Stimulated activated CD4-positive, alpha-beta T cell treated with anti-CD3 and anti-CD28 coated beads, Interleukin-15, amount 100 ng/mL, for 1 hour (primary cell): ENCODE measurements at places on chromosomes 7 and 10.

GRCh38 chr10:57494486-57494885 is 773.2 kb downstream of the IPMK start:
- DNase-seq: no peak

- DNase-seq: no peak
These were observed 89.9 kb downstream of the EMX2 start for GRCh38 chr10:117632406-117632805.

- DNase-seq: no peak
These were observed 579.0 kb upstream of the FZD8 start for GRCh38 chr10:36221101-36221500.

DNA sequence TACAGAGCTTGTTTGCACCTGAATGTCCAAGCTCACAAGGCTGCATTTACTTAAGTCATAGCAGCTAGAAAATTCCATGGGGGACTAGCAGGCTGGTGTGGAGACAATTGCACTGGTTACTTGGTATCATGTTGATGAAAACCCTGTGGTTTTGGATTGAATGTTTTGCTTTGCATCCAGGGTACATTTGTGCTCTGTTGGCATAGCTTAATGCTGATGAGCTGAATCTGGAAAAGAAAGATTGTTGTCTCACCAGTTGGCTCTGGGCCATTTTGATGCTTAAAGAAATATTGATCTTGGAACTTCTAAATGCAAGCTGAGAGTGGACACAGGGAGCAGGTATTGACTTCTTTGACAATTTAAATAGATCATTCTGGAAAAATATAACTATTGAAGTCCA is 122.5 kb upstream of the MBL2 start:
- no peak for DNase-seq

- no peak for DNase-seq
These were observed 61.2 kb upstream of the FAM20C start for GRCh38 chr7:130875-131780.

- DNase-seq: no peak
These were observed 18.0 kb downstream of the STARD3NL start for GRCh38 chr7:38195804-38196595.

DNA sequence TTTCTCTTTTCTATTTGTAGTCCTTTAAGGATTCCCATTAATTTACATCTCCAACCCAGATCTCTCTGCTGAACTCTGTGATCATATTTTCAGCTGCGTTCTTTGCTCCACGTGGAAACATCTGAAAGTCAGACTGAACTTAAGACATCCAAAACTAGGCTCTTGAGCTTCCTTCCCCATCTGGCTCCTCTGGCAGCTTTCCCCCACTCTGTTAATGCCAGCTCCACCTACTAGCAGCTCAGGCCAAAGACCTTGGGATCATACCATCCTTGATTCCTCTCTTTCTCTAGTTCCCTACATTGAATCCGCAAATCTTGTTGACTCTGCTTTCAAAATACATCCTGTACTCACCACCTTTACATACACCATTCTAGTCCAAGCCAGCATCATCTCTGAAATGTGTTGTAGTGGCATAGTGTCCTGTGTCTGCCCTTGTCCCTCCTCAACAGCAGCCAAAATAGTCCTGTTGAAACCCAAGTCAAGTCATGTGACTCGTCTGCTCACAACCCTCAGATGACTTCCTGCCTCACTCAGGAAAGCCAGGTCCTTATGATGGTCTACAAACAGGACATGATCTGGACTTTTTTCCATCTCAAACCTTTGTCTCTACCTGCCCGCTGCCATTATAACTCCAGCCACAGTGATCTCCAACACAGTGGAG is 7.0 kb downstream of the REEP3 start:
- no peak for DNase-seq

DNA sequence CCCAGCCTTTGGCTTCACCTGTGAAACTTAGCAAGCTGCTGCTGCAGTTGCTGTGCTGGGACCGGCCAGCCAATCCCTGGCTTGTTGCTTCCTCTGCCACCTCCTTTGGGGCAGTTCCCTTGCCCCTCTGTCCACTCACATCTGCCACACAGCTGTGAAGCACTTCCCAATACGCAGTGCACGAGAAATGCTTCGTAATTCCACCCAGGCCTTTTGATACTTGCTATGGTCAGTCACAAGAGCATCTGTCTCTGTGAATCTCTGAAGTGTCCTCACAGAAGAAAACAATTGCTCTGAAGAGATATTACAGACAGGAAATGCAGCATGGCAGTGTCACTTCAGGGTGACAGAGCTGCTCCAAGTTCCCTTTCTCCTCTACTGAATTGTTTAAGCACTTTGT is 208.5 kb downstream of the PTEN start:
- DNase-seq: no peak

GRCh38 chr10:48947690-48948469 is 8.2 kb upstream of the LRRC18 start:
- no peak for DNase-seq

- DNase-seq: no peak
These were observed 20.5 kb downstream of the DKK1 start for GRCh38 chr10:52334595-52334994.

GRCh38 chr7:105021352-105021751 is 7.3 kb downstream of the KMT2E start:
- no peak for DNase-seq

DNA sequence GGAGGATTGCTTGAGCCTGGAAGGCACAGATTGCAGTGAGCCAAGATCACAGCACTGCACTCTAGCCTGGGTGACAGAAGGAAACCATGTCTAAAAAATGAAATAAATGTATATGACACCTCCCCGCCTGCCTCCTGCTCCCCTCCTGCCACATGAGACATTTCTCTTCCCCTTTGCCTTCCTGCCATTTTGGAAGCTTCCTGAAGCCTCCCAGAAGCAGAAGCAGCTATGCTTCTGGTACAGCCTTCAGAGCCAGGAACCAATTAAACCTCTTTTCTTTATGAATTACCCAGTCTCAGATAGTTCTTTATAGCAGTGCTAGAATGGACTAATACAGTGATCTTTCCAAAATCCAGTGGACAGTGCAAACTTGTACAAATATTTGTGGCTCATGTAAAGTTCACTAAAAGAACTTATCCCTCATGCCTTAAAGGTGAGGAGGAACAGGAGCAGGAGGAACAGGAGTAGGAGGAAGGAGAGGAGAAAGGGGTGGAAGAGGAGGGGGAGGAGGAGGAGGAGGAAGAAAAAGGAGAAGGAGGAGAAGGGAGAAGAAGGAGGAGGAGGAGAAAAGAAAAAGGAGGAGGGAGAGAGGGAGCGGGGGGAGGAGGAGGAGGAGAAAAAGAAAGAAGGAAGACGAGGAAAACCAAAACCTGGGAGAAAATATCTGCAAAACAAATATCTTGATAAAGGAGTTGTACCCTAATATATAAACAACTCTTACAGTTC is 2.8 kb upstream of the ABI1 start:
- no peak for DNase-seq

DNA sequence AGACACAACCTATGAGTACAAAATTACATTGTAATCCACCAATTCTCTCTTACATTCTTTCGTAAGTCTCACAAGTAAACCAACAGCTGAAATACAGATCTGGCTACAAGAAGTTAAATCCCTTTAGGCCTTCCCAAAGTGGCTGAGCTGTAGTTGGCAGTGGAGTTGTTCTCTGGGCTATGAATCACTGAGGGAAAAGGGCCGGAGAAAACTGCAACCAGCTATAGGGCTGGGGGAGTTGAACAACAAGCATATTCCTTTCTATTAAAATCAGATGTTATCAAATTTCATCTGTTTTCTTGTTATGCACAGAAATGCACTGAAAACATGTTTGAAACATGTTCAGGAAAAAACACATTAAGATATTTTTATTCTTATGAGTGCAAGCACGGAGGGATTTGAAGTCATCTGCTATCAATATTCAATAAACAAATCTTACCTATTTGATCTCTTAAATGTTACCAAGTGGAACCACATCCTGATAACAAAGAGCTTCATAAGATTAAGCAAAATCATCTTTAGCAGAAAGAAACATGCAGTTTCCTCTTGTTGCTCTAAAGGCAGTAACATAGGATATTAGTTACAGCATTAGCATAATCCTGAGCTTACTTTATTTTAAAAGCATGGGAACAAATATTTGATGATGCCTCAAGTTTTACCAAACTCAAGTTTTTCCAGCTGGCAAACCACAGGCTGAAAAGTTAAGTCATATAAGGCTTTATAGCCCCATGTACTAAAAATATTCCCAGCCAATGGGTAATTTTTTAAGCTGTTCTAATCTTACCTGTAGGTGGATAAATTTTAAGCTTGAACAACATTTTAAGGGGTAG is 212.7 kb downstream of the TAX1BP1 start:
- DNase-seq: no peak

DNA sequence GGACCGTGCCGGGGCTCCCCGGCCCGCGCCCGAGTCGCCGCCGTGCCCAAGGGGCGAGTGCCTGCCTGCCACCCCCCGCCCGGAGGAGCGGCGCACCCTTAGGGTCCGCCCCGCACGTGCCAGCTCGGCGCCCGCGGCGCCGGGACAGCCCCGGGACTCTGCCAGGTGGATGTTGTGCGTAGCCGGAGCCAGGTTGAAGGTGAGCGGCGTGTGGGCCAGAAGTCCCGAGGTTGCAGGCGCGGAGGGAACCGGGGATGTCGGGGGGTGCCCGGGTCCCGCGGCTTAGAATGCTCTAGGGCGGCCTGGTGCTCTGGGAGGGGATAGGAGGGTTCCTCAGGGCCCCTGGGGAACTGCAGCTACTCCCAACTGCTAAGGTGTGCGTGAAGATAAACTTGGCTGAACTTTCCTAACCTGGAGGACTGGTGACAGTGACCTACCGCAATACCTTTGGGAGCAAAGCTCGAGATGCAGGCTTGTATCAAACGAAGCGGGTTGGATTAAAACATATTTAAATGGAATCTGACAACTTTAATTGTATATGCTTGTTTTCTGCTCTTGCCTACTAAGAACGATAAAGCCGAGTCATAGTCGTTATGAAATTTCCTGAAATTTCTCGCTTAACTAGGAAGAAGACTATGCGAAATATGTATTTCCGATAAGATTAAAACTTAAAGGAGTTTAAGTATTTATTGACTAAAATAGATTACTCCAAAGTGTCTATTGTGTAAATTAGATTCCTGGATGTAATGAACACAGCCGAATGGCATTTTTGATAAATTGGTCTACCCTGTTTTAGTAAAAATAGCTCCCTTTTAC is at the start of gene CUX1:
CUX1 (plus strand) TSS at position 156 of the 816 bp plus-strand sequence; CDS start at position 170, 14 bp downstream.
- DNase-seq: no peak

DNA sequence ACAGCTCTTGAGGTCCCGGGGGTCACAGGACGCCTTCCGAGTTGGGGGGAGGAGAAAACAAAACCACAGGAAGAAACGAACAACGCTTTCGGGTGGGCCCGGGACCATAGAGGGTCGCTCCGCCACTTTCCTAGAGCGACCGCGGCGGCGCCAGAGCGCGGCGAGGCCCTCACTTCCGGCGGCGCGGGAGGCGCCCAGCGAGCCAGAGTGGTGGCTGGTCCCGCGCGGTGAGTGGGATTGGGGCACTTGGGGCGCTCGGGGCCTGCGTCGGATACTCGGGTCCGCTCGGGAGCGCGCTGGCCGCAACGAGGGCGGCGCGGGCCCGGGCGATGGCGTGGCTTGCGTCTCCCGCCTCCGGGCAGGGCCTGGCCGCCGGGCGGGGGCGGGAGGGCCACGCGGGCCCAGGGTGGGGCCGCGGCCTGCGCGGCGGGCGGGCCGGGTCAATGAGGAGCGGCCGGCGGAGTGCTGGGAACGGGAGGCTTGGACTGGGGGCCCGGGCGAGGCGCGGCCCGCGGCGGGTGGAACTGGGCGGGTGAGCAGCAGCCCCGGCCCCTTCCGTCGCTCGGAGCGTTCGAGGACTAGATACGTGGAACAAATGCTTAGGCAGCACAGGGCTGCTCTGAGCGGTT is at the start of gene ZNF22:
ZNF22 (plus strand) TSS at position 172 of the 629 bp plus-strand sequence. CDS start 2,446 bp downstream, outside the sequence.
- peak; percentile 35 for DNase-seq

DNA sequence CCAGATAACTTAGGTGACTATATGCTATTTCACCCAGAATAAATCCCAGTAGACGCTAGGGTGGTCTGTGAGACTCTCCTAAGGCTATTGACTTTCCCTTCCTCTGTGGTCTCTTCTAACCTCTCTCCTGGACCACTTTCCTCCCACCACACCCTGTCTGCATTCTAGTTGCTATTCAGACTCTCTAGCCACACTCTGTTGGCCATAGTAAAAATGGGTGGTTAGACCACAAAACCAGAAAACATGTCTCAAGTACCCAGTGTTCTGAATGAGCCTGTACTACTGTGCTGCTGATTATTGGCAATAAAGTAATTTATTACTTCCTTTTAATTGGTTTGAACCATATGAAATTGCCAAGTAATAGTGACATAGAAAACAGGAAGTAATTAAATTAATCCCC is 240.8 kb downstream of the KIF20B start:
- DNase-seq: no peak

GRCh38 chr10:42999385-43000020 is 77.4 kb upstream of the RET start:
- no peak for DNase-seq

- DNase-seq: no peak
These were observed 87.0 kb downstream of the PCGF5 start for GRCh38 chr10:91307489-91307888.

DNA sequence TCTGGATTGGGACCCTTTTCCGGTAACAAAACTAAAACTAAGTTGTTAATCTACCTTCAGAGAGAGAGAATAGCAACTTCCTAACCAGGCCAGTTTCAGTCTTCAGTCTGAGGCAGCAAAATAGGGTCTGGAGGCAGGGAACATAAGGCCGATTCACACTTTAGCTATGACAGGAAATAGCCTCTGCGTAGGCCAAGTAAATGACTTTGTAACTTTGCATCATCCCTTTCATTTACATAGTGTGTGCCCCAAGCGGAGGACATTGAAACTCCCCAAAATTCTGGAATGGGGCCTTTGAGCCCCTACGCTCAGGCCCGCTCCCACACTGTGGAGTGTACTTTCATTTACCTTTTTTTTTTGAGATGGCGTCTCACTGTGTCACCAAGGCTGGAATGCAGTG is 1.7 kb upstream of the UPP1 start:
- no peak for DNase-seq

DNA sequence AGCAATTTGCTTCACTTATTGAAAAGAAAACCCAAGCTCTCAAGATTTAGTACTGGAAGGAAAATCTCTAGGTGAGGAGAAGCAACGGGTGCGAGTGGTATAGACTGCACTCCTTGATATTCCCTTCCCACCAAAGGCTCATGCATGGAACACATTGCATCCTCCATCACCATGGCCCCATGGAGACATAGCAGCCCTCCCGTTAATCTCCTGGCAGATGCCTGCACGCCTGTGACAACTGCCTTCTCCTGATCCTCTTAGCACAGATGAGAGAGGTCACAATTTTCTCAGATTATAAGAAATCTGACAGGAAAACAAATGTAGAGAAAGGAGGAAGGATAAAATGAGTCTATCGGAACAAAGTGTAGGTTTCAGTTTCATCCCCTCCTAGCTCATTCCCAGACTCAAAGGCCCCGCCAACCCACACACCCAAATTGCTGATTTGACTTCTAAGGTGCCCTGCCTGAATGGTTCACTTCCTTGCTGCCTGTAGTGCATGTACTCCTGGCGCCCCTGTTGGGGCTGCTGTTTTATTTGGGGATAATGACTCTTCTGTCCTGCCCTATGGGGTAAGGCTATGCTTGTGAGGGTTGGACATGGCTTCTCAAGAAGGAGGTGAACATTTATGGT is 50.0 kb downstream of the PLXNA4 start:
- DNase-seq: no peak

- DNase-seq: no peak
These were observed 10.2 kb downstream of the GHRHR start for GRCh38 chr7:30973791-30974604.

- DNase-seq: no peak
These were observed 56.3 kb downstream of the C10orf105 start for GRCh38 chr10:71663311-71663710.
